ENCODE measurements at places on chromosomes 13 and 19.

DNA sequence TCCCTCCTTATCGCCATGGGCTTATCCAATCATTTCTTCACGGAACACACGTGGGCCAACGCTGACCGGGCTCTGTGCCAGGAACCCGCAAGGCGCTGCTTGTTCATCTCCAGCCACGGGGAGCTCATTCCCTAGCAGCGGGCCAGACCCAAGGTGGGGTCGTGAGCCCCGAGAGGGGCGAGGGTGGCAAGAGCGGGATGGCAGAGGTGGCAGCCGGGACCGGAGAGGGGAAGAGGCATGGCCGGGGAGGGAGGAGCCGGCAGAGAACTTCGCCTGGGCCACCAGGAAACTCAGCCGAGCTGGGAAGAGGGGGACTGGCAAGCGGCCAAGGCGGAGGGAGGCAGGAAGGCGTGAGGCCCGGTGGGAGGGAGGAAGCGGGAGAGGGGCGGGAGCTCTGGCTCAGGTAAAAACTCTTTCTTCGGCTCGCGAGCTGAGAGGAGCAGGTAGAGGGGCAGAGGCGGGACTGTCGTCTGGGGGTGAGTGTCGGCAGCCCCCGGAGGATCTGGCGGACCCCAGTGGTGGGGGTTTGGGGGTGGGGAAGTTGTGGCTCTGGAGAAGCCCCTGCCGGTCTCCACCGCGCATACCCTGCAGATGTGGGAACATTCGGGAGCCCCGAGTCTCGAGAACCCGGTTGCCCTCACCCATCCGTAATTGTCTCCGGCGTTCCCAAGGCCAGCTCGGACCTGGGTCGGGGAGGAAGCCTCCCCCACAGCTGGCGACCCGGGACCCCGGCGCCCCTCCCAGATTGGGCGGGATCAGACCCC, at the start of gene B3GNT3:
Gene B3GNT3 (plus strand): TSS at position 408 of the 764 bp plus-strand sequence. CDS start 12,670 bp downstream, outside the sequence.
- no peak for DNase-seq

DNA sequence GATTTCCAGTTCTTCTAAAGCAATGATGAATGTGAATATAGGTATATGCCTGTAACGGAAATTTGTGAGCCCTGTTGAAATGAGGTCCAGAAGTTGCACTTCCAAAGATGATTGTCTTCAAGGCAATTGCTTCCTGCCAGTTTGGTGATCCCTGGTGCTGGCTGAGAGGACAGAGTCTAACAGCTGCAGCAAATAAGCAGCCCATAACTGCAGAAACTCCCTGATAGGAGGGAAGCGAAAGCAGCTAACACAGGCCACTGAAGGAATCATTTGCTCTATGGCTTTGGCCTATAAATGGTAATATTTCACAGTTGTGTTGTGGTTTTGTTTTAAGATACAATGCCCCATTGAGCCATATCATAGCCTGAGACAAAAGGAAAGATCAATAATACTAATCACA, 451.5 kb upstream of the MIR17HG start:
- no peak for DNase-seq

- DNase-seq: no peak
Measured at GRCh38 chr13:97648171-97648880, 214.4 kb downstream of the RAP2A start.

DNA sequence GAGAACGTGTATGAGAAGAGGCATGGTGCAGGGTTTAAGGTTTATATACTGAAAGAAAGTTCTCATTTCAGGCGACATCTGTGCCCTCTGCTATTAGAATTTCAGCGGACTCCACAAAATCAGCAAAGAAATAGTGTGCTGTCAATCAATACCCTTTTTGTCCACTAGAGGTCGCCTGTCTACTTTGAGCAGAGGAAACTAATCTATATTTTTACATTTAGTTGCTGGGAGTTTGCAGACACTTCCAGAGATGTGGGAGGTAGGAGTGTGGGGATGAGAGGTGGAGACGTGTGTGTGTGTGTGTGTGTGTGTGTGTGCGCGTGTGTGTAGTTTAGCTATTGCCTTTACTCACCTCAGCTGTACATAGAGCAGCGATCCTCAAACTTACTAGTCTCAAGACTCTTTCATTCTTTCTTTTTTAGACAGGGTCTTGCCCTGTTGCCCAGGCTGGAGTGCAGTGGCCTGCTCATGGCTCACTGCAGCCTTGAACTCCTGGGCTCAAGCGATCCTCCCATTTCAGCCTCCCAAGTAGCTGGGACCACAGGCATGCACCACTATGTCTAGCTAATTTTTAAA, 9.7 kb downstream of the INAFM1 start:
- peak; percentile 50 for DNase-seq

DNA sequence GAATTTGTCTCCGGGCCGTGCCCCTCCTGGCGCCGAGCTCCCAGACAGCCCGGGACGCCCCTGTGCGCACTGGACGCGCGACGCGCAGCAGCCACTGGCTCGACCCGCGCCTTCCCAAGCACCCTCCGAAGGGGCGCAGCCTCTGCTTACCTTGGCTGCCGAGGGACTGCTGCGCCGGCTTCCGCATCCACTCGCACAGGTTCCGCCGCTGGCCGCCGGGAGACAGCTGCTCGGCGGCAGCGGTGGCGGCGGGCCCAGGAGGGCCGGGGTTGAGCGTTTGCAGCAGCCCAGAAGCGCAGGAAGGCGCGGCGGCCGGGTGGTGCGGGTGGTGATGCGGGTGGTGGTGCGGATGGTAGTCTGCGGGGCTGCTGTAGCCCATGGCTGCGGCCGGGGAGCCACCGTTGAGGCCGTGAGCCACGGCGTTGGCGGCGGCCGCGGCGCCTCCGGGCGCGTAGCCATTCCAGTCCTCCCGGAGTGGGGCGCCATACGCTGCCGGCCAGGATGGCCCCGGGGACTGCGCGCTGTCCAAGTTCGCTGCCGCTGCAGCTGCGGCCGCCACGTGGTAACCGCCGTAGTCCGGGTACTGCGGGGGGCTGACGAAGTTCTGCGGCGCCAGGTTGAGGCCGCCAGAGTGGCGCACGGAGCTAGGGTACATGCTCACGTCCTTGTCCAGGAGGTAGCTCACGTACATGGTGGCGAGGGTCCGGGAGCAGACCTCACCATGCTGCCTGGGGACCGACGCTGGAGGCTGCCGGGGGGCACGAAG, 616 bp downstream of the CDX2 start:
- DNase-seq: no peak

DNA sequence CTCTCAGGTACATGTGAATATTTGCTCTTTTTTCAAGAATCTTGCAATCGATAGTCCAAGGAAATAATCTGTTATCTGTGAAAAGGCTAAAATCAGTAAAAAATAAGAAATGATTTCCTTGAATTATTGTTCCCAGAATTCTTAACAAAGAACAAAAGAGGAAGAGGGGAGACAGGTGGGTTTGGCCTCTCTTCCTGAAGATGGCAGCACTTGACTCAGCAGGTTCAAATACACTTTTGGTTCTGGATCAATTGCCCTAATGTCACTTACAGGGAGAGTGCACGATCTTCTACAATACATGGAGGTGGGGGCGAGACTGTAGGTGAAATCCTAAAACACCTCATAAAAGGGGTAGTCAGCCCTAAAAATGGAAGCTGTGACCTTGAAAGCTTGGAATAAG, 358.7 kb downstream of the IRS2 start:
- no peak for DNase-seq

- DNase-seq: no peak
Measured at GRCh38 chr13:110387451-110388107, 80.5 kb downstream of the COL4A2 start.

DNA sequence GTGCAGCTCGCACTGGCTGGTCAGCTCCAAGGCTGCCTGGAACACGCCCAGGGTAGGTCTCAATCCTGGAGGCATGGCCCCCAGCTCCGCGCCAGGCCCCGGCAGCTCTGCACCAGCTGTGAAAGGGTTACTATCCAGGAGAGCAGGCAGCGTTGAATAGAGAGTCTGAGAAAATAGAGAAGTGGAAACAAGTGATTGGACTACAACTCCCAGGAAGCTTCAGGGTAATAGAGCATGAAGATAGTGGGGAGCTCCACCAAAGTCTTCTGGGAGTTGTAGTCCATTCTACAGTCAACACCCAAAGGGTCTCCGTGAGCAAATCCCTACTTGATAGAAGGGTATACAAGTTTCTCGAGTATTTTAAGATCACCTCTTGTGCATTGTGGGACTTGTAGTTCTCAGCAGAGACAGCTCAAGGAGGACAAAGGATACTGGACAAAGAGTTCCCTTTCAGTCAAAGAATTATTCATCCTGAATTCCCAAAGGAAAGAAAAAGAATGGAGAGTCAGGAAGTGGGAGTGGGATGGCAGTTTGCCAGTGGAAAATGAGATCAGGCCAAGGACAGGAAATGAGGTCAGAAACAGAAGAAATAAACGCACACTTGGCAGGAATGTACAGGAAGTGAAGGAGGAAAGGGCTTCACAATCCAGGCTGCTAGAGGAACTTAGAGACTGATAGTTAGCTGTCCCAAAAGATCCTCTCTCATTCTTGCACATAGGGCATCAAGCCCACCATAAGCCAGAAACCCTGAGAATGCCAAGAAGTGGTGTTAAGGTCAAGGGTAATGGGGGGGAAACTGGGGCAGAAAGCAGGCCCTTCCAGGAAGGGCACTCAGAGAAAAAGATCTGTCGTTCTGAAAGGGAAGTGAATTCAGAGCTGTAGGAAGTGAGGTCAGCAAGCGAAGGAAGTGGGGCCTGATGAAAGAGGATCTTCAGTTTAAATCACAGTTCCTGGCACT, 5.5 kb upstream of the MAMSTR start:
- peak; percentile 77 for DNase-seq

- DNase-seq: no peak
Measured at GRCh38 chr13:35720290-35720689, 243.8 kb upstream of the MAB21L1 start.

DNA sequence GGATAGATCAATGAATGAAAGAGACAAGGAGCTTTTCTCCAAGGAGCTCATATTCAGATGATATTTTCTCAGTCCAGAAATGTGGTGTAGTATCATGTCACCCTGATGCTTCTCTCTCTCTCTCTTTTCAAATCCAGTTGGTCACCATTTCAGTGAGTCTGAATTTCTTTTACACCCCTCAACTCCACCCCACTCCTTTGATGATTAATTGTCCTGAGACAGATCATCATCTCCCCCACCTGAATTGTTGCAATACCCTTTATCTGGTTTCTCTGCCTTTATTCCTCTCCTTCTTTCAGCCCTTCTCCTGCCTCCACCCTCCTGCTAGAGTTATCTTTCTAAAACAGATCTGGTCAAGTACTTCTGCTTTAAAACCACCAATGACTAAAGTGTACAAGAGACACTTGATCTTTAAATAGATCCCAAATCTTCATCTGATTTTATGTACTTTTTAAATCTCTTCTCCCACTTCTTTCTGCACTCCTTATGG, 299.8 kb downstream of the KLF5 start:
- DNase-seq: no peak

GRCh38 chr13:20231839-20232555, at the start of gene GJB6:
Gene GJB6 (minus strand): TSS chr13:20232319. CDS start chr13:20223480, 8,839 bp downstream.
- DNase-seq: no peak

- DNase-seq: peak; percentile 88
Measured at GRCh38 chr13:107466326-107467099, 748.8 kb downstream of the LIG4 start.

DNA sequence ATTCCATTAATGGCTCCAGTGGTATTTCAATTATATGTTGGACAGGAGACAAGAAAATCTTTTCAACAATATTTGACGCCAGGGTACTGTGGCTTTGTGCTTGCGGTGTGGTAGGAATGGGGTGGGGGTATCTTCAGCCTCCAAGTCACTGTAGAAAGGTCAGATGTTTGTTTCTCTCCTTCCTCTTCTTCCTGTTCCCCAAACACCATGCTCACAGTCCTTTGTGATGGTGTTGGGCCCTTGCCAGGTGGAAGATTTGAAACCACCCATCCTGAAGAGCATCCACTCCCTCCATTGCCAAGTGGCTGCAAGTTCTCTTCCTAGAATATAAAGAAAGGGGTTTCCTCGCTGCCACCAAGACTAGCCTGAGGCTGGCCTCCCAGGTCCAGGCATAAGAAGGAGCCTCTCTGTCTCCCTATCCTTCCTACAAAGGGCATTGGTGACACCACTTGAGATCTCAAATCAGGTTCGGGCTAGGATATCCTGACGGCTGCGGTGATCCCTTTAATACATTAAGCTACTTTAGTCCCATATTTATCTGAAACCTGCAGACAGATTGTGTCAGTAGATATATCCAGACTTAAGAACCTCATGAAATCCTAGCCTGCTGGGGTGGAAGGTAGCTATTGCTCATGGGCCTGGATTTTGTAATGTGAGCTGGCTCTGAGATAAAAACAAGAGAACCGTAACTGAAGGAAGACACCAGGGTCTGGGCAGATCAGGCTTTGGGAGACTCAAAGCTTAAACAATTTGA, 64.3 kb upstream of the SIAH3 start:
- no peak for DNase-seq

GRCh38 chr19:3466635-3467034, 13.7 kb downstream of the SMIM24 start:
- DNase-seq: no peak

DNA sequence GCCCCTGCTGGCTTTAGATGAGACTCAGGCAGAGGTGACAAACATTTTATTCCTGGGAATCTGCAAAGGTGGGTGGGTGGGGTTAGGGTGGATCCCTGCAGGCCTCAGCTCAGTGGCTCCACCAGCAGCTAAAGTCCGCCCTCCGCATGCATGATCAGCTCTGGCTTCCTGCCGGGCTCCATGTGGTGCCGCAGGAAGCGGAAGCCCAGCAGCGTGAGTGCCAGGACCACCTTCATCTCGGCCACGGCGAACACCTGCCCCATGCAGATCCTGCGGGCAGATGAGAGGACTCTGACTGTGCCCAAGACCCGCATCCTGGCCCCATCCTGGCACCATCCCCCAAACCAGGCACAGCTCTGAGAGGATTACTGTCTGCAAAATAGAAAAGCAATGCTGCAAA, 26.3 kb downstream of the CYP4F2 start:
- DNase-seq: no peak

- DNase-seq: no peak
Measured at GRCh38 chr19:8206147-8207087, 2.8 kb upstream of the CERS4 start.

- no peak for DNase-seq
Measured at GRCh38 chr13:92743992-92744391, 482.6 kb upstream of the GPC6 start.

DNA sequence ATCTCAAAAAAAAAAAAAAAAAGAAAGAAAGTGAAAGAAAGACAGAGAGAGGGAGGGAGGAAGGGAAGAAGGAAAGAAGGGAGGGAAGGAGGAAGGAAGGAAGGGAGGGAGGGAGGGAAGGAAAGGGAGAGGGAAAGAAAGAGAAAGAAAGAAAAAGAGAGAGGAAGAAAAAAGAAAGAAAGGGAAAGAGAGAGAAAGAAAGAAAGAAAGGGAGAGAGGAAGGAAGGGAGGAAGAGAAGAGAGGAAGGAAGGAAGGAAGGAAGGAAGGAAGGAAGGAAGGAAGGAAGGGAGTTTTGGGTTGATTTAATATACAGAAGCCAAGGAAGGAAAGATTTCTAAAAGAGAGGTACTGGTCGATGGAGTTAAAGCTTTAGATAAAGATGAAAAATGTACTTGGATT, 28.8 kb downstream of the DEDD2 start:
- DNase-seq: no peak

GRCh38 chr13:62035981-62036380, 620.3 kb upstream of the PCDH20 start:
- DNase-seq: no peak

- no peak for DNase-seq
Measured at GRCh38 chr13:93345770-93346169, 119.2 kb downstream of the GPC6 start.

- DNase-seq: peak; percentile 9
Measured at GRCh38 chr13:20519875-20520274, 5.8 kb downstream of the CRYL1 start.
